ENCODE measurements at places on chromosomes 1 and 21.

DNA sequence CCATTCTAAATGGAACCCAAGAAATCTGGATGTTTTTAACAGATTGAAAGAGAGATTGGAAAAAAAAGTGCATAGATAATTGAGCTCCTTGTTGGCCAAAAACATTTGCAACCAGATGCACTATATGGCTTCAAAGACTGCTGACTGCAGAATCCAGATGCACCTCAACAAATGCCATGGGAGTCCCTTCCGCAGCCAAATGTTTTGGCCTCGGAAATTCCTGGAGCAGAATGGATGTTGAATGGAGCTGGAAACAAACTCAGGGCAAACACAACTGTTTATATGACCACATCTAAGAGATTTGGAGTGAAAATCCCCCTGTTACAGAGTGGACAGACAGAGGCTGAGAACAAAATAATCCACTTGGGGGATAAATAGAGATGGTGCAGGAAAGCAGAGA, 285.0 kb upstream of the NFIA start:
- DNase-seq: no peak

- DNase-seq: no peak
These were observed 1095.5 kb downstream of the PLA2G4A start for GRCh38 chr1:187924252-187924651.

DNA sequence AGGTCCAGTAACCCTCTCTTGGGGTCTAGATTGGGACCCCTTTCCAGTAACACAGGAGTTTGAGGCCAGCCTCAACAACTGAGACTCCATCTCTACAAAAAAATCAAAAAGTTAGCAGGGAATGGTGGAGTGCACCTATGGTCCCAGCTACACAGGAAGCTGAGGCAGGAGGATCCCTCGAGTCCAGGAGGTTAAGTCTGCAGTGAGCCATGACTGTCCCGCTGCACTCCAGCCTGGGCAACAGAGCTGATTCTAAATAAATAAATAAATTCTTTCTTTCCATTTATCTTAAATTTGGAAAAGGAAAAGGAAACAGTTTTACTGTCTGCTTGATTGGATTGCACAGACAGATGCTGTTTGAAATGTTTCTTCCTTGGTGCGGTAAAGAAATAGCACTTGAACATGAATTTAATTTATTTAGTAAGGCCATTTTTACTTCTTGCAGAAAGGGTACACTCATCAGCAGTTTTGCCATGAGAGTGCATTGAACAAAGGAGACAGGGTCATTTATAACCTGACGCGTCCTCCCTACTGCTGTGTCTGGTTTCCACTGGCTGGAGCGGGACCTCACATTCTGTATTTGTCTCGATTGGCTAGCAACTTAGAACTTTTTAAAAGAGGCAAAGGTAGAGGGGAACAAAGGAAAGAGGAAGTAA, 37.0 kb upstream of the ZNF496 start:
- DNase-seq: no peak

DNA sequence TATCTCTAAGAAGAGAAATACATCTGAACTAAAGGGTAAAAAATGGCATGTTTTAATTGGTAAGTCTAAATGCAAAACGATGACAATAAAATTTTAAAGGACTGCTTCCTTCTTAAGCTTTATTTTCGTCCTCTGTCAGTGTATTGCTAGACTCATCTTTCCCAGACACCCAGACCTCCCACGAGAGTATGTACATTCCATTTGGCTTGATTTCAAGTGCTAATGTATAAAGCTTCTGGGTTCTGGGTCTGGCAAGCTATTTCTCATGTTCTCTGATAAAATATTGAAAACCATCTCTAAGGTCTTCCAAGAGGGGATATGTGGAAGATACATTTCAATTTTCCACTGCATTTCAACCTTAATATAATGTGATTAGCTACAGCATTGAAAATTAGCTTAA, 24.6 kb upstream of the SLC2A1 start:
- DNase-seq: no peak

DNA sequence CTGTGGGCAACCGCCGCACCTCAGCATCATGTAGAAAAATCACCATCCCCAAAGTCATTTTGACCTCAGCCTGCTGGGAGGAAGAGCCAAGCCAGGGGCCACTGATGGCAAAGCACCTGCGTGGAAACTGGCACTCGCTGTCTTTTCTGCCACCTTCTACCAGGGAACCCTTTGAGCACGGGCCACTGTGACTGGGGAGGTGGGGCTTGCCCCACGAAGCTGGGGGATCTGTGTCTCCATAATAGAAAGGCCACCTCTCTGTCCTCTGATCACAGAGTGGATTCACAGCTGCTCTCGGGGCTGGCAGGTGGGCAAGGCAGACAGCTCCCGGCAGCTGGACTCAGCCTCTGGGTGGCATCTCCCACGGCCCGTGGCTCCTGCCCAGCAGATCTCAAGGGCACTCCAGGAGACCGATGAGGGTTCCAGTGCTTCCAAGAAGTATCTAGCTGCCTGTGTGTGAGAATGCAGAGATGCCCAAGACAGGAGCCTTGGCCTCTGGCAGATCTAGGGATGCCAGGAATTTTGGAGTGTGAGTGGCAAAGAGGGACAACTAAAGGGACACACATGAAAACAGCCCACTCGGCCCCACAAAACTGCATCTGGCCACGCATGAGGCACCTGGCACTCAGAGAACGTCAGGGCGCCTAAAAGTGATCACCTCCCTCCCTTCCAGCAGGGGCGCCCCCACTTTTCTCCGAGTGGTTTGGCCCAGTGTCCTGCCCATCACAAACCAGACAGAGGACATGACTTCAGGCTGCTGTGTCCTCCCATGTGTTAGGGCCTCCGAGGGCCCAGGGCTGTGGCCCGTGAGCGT, 102.6 kb downstream of the PDE9A start:
- DNase-seq: no peak

- DNase-seq: no peak
These were observed 23.8 kb downstream of the SCCPDH start for GRCh38 chr1:246748006-246748405.

- DNase-seq: no peak
These were observed 261.3 kb upstream of the CHRM3 start for GRCh38 chr1:239125027-239125426.

DNA sequence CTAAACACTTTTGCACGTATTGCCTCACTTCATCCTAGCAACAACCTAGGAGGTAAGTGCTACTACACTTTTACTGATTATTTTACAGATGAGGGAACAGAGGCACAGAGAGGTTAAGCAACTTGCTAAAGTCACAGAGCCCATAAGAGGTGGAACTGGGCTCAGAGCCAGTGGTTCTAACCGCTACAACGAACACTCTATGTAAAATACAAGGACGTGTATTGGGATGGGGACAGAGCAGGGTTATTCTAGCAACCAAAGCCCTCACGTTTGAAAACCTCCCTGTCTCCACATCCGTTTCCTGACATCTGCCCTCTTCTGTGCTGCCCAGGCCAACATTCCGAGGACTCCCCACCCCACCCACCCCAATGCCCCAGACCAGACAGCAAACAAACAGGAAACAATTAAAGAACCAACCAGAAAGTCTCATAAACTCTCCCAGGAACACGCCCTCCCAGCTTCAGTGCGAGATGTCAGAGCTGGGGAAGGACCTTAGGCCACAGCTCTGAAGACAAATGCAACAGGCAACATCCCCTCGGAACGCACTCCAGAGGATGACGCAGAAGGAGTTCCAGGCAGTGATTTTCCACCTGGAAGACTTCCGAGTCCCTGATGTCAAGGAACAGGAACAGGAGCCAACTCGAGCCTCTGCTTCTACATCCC, 41.1 kb downstream of the GLIS1 start:
- DNase-seq: no peak

DNA sequence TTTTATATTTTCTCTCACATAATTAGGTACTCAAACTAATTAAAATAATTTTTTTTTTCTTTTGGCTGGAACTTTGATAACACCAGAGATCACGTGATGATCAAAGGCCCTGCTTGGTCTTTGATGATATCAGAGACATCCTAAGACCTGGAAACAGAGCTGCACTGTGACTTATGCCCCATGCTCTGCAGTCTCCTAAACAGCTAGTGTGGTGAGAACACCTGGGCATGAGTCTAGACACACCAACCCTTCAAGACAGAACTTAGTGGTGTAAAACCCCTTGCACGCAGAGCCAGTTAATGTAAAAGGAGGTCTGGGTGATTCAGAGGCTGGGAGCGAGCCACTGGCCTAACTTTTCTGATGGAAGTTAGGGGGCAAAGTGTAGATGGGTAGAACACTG, 70.3 kb downstream of the OMA1 start:
- DNase-seq: no peak

GRCh38 chr1:26081267-26082019, 14.0 kb upstream of the TRIM63 start:
- DNase-seq: no peak

DNA sequence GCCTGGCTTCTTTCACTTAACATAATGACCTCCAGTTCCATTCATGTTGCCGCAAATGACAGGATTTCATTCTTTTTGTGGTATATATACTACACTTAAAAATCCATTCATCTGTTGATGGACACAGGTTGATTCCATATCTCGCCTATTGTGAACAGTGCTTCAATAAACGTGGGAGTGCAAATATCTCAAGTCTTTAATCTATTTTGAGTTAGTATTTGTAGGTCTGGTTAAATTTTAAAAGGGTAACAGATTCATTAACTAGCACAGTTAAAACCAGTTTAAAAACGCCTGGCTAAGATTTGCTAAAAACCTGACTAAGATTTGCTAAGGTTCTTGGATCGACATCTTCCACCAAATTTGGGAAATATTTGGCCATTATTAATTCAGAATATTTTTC, 45.7 kb downstream of the CRB1 start:
- DNase-seq: no peak

DNA sequence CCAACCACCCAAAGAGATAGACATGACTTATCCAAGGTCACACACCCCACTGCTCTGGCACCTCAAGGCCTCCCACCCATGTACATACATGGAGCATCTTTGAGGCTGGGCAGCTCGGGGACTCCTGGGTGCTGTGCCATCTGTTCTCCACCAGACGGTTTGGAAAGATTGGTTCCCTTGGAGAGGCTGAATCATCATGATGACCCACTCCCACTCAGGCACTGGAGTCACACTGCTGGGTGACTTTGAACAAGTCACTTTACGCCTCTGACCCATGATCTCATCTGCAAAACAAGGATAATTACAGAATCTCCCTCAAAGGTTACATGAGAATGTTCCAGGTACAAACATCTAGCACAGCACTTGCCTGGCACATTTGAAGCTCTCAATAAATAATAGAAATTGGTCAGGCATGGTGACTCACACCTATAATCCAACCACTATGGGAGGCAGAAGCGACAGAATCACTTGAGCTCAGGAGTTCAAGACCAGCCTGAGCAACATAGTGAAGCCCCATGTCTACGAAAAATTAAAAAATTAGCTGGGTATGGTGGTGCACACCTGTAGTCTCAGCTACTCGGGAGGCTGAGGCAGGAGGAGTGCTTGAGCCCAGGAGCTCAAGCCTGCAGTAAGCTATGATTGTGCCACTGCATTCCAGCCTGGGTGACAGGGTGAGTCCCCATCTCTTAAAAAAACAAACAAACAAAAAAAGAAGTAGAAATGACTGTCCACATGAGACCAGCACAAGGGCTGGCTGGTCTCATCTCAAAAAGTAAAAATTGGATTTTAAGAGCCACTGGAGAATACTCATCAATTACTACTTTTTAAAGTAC, 74.9 kb downstream of the RRAGC start:
- no peak for DNase-seq

DNA sequence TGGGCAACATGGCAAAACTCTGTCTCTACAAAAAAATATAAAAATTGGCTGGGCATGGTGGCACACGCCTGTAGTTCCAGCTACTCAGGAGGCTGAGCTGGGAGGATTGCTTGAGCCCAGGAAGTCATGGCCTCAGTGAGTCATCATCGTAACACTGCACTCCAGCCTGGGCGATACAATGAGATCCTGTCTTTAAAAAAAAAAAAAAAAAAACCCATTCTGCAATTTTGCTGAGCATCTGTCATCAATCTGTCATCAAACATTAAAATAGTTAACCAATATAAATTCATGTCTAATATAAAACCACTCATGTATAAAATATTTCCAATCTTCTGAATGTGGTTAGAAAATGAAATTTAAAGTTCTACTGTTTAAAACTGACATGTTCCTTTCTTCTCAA, 56.9 kb downstream of the LPAR3 start:
- no peak for DNase-seq

- DNase-seq: no peak
These were observed 68.4 kb downstream of the ARHGEF10L start for GRCh38 chr1:17607644-17608581.

GRCh38 chr1:230950404-230950803, 28.3 kb downstream of the TTC13 start:
- DNase-seq: no peak

DNA sequence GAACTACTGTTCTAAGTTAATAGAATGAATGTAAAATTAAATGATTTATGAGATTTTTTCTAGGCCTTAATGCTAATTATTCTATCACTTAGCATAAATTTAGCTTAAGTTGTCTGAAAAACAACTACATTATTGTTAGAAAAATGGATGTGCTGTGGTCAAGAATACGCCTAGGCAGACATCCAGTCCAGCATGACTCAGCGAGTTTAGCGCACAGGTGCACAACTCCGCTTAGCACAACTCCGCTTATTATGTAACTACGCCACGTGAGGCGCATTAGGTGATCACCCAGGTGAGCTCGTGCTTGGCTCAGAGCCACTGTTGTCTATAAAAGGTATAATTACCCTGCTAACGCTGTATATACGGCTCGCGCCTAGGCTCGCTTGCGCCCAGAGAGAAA, 1043.6 kb upstream of the ADGRL4 start:
- DNase-seq: no peak

DNA sequence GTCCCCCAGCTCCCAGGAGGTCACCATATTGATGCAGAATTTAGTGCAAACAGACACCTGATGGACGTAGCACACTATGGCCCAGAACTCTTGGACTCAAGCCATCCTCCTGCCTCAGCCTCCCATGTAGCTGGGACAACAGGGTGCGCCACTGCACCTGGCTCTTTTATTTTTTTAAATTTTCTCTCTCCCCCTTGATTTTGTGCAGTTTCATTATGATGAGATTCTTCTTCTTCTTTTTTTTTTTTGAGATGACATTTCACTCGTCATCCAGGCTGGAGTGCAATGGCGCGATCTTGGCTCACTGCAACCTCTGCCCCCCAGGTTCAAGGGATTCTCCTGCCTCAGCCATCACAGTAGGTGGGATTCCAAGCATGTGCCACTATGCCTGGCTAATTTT, 63.8 kb downstream of the RPS6KA1 start:
- no peak for DNase-seq

DNA sequence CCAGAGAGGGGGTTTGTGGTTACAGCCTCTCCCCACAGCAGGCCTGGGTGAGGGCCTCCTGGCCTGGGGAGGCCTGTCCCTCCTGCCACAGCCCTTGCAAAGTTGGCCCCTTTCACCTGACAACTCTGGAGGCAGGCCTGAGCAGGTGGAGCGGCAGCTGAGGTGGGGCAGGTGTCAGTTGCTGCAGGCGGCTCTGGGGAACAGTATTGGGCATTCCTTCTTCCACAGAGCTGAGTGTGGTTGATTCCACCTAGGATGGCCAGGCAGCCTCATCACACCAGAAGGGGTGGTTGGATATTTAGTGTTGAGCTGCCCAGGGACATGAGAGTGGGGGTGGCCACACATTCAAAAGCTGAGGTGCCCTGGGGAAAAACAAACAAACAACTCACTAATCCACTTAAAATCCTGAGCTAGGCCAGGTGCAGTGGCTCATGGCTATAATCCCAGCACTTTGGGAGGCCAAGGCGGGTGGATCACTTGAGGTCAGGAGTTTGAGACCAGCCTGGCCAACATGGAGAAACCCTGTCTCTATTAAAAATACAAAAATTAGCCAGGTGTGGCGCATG, 31.1 kb downstream of the PIGP start:
- DNase-seq: no peak

GRCh38 chr1:155649676-155650075, 38.9 kb downstream of the YY1AP1 start:
- DNase-seq: no peak

Data from AG04450 (cell line).